ENCODE measurements at places on chromosomes 7 and 10.

DNA sequence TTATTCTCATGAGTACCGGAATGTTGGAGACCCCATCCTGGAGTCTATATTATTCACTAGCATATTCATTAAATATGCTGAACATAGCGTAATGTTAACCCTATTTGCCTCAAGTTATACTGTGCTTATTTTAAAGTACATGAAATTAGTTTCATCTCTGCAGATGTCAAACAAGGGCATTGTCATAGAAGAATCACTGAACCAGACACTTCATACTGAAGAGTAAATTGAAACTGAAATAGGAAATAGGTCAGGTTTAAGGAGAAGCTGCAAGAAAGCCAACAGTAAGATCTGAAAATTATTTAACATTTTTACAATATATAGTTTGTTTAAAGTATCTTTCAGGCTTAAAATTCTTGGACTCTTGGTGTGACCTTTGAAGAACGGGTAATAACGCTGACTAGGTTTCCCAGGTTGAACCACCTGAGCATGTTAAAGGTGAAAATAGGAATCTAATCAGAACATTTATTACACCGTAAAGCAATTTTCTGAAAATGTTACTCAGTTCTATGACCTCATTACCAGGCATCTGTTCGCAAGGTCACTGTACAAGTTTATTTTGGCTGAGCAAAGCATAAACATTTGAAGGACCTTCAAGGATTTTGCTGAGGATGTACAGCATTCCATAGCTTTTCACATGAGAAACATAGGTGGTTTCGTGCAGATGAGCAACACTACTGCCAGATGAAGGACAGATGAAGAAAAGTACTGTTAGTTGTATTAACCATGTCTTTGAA is 82.7 kb downstream of the REEP3 start:
- DNase-seq: no peak

- DNase-seq: no peak
These were observed 38.2 kb downstream of the AGAP3 start for GRCh38 chr7:151124481-151124880.

- no peak for DNase-seq
These were observed 272.4 kb downstream of the SKAP2 start for GRCh38 chr7:26592011-26592410.

DNA sequence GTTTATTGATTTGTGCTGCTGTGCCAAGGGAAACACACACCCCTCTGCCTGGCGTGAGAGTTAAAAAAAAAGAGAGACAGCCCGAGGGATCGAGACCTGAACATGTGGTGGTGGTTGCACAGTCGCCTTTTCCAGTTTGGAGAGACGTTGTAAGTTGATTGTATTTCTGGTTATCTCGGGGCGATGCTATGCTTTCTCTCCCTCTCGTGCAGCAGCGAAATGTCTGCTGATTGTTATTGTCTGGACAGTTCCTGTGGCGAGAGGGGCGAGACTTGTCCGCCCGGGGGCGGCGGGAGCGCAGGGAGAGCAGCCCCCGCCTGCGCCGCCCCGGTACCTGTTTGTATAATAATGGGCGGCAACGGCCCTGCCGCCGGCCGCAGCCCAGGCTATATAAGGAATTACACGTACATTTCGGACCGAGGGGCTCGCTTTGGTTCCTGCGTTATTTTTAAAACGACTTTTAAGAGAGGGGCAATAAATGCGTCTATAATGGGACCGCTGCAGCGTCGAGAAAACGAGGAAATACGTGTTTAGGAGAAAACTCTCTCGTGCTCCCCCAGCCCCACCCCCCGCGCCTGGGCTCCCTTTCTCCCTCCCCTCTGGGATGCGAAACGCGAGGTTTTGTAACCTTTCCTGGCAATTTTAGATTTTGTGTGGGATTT is 1.7 kb downstream of the ZEB1 start:
- peak; percentile 33 for DNase-seq

- DNase-seq: no peak
These were observed 261.9 kb upstream of the PPP2R2D start for GRCh38 chr10:131638880-131639278.

- DNase-seq: peak; percentile 93
These were observed at the start of gene KIF5B for GRCh38 chr10:32056136-32057035. KIF5B (minus strand) TSS chr10:32056425; CDS start chr10:32055973, 452 bp downstream.

DNA sequence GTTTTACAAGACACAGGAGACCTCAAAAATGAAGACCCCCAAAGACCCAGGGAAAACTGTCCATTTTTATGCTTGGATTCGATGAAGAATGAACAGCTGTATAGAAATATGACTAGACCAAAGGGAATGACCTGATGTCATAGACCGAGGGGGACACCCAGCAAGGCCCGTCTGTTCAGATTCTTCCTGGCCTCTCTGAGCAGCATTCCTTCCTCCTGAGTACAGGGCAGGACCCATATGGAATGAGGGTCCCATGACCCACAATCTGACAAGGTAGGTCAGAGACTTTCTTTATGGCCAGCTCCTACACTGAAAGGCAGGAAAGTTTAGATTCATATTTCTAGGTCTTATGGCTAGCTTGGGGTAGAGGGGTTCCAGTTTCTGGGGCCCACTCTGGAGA is 356.0 kb downstream of the GATA3 start:
- no peak for DNase-seq

DNA sequence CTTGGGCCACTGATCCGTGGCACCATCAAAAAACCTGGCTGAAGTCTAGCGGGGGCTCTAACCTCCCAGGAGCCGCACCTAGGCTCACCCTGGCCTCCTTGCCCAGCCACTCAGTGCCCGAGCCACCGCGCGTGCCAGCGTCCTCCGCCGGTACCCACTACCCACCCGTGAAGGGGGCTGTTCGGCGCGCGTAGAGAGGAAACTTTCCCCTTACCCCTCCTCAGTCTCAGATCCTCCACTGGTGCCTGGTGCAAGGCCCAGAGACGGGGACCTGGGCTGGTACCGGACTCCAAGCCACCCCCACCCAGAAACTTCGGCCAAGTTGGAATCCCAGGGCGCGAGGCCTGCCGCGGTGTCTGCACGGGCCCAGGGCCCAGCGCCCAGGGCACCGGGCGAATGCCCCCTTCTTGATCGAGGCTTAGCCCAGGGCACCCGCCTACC is 3.5 kb upstream of the EBF3 start:
- no peak for DNase-seq

All from H9 (cell line).